Endothelial cell of umbilical vein (primary cell): ENCODE measurements at places on chromosomes 3 and 15. TPM values are rescaled to one million over a fixed set of nuclear protein-coding genes. Genes with fewer than 3 reads are reported as not detected.

Gene GOLGA6D
- polyA plus RNA-seq: not detected in 2 replicates

GRCh38 chr3:113084777-113085176, 94.0 kb downstream of the GTPBP8 start:
- peak; percentile 10 for DNase-seq

Gene RTP4
- 0.08 and 0.12 TPM in 2 replicates for polyA plus RNA-seq

Gene CDC25A
- polyA plus RNA-seq: 5.0 and 5.5 TPM in 2 replicates

- DNase-seq: no peak
Measured at GRCh38 chr3:146948186-146948585, 343.0 kb upstream of the PLSCR5 start.

- DNase-seq: no peak
Measured at GRCh38 chr15:85711580-85712192, 83.0 kb downstream of the KLHL25 start.
